ENCODE measurements at places on chromosomes 4 and X.

DNA sequence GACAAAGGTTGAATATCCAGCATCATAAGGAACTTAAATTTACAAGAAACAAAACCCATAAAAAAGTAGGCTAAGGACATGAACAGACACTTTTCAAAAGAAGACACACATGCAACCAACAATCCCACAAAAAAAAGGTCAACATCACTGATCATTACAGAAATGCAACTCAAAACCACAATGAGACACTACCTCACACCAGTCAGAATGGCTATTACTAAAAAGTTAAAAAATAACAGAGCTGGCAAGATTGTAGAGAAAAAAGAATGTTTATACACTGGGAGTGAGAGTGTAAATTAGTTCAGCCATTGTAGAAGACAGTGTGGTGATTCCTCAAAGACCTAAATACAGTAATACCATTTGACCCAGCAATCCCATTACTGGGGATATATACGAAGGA, 474.7 kb downstream of the TRIML1 start:
- no peak for DNase-seq

DNA sequence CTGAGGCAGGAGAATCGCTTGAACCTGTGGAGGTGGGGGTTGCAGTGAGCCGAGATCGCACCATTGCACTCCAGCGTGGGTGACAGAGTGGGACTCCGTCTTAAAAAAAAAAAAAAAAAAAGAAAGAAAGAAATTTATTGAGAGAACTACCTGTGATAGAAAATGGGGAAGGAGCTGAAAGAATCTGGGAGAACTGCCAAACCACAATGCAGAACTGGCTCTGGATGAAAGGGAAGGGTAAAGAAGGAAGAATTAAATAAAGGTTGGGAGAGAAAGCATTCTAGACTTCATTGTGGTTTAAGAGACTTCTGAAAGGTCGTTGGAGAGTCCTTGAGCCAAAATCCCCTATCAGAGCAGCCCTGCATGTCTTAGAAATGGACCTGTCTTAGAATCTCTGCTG, 567.9 kb upstream of the HTR2C start:
- no peak for DNase-seq

- DNase-seq, result no peak
Measured at GRCh38 chr4:156018383-156018782, 64.7 kb upstream of the CTSO start.

GRCh38 chr4:46032056-46032455, 91.8 kb downstream of the GABRG1 start:
- no peak for DNase-seq

- DNase-seq, result no peak
Measured at GRCh38 chrX:74804574-74804973, 120.7 kb downstream of the NEXMIF start.
